NCI-H187 (cell line): ENCODE measurements at places on chromosomes 1 and 21.

- no peak for DNase-seq
Observed at GRCh38 chr1:16387201-16388188, 20.5 kb downstream of the SZRD1 start.

- no peak for DNase-seq
Observed at GRCh38 chr1:155250246-155250632, 5.0 kb downstream of the ENTREP3 start.

GRCh38 chr21:38927776-38928175 lies 122.0 kb downstream of the ETS2 start:
- DNase-seq = no peak

DNA sequence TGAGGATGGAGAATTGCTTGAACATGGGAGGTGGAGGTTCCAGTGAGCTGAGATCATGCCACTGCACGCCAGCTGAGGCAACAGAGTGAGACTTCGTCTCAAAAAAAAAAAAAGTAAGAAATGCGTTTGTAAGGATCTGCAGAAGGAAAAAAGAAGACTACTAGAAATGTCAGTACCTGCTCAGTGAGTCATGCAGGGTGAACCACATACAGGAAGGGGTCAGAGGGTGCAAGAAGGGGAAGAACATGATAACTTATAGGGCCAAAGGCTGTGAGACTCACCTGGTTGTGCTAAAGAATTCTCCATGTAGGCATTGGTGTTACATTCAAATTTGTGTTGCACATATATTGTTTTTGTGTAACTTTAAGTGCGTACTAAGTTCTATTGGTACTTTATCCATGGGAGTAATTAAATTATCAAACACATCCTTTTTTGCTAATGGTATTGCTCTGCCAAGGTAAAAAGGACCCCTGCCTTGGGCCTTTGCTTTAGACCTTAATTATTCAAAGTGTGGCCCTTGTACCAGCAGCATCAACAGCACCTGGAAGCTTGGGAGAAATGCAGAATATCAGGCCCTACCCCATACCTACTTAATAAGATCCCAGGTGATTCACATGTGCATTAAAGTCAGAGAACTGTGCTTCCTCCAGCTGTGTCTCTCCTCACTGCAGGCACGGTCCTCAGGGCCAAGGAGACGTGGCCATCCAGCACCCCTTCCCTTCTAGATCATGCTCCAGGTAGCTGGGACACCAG lies 96.4 kb upstream of the PPP2R5A start:
- no peak for DNase-seq

- DNase-seq = no peak
Observed at GRCh38 chr1:201730611-201731010, 98.3 kb upstream of the IPO9 start.

GRCh38 chr1:45922813-45923212 lies 119.4 kb downstream of the MAST2 start:
- DNase-seq = no peak

DNA sequence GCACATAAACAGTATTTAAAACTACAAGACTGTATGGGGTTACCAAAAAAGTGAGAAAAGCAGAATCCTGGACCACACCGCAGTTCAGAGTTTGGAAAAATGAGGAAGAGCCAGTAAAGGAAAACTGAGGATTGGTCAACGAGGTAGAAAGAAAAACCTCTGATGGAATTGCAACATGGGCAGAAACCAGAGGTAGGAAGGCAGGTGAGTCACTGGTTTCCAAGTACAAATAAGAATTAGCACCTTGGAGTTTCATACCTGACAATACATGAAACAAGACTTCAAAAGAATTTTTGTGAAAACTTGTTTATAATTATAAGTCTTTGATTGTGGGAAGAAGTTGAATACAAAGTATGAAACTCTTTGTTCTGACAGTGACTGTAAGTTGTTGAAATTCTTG lies 533.7 kb upstream of the DAB1 start:
- DNase-seq = no peak

- no peak for DNase-seq
Observed at GRCh38 chr1:200154069-200154767, 126.7 kb downstream of the NR5A2 start.

GRCh38 chr1:162283657-162284056 lies 93.0 kb downstream of the SPATA46 start:
- DNase-seq = no peak

- DNase-seq = no peak
Observed at GRCh38 chr1:35097224-35097623, 18.0 kb downstream of the ZMYM1 start.

DNA sequence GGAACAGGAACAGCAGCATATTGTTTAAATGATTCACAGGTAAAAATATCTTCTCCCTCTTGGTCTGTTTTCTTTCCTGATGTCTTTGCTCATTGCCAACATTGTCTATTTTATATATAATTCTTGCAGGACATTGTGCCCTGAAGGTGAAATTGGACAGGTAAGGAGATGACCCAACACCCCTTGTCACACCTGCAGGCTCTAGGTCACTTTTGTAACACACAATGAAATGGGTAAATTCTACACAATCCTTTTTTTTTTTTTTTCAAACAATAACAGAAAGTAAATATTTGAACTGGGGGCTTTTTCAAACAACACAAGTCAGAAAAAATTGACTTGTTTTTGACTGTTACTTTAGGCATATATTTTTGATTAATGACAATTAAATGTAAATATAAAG lies 62.9 kb upstream of the ERG start:
- no peak for DNase-seq

GRCh38 chr21:34833465-34833864 lies 164.7 kb downstream of the CLIC6 start:
- no peak for DNase-seq

DNA sequence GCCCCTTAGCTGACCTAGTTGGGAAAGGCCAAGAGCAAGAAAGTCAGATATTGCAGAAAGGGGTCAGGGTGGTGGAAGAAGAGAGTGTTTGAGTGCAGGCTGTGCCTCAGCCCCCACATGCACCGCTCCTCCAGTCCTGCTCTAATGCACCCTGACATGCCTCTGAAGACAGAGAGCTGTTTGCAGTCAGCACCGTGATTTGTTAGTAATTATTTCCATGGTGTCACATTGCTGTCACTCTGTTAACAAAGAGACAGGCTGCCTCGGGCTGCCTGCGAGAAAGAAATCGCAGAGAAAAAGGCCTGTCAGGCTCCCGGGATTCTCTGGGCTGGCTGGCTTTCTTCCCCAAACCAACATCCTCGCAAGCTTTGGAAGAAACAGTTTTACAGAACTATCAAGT lies 58.3 kb downstream of the ERI3 start:
- no peak for DNase-seq
